ENCODE measurements at places on chromosomes 4 and X. TPM values are rescaled to one million over a fixed set of nuclear protein-coding genes. Genes with fewer than 3 reads are reported as not detected.

Gene MAGEA11
- not detected for polyA plus RNA-seq

Gene DGKK
- polyA plus RNA-seq: 0.05 TPM

Gene PKD2
- 2.5 TPM for polyA plus RNA-seq

Gene AREG
- 3.9 TPM for polyA plus RNA-seq

Gene LCORL
- 11.6 TPM for polyA plus RNA-seq

Gene CPZ
- not detected for polyA plus RNA-seq

Gene TSPAN6
- polyA plus RNA-seq: 0.19 TPM

Gene SHISA3
- polyA plus RNA-seq: 0.53 TPM

Gene TRIM60
- polyA plus RNA-seq: not detected

Gene PNMA3
- polyA plus RNA-seq: not detected

Gene CYLC1
- polyA plus RNA-seq: not detected

Gene HTRA3
- polyA plus RNA-seq: not detected

Gene NLGN3
- polyA plus RNA-seq: 0.15 TPM

Gene NCAPG
- polyA plus RNA-seq: 1.2 TPM

Gene RRH
- not detected for polyA plus RNA-seq

Gene AASDH
- polyA plus RNA-seq: 24.8 TPM

Gene CYP2U1
- 9.8 TPM for polyA plus RNA-seq

Gene SNCA
- 0.95 TPM for polyA plus RNA-seq

Gene DRP2
- not detected for polyA plus RNA-seq

Gene DTHD1
- polyA plus RNA-seq: not detected

Gene GYG2
- polyA plus RNA-seq: not detected

Gene SUPT20HL1
- polyA plus RNA-seq: not detected

Data from IgD-negative memory B cell (primary cell).